Naive B cell (primary cell): ENCODE measurements at places on chromosomes 12 and 14.

GRCh38 chr12:129096968-129097367, 243.7 kb downstream of the GLT1D1 start:
- no peak for DNase-seq

- no peak for DNase-seq
Measured at GRCh38 chr14:93937519-93937918, 10.4 kb downstream of the FAM181A start.

DNA sequence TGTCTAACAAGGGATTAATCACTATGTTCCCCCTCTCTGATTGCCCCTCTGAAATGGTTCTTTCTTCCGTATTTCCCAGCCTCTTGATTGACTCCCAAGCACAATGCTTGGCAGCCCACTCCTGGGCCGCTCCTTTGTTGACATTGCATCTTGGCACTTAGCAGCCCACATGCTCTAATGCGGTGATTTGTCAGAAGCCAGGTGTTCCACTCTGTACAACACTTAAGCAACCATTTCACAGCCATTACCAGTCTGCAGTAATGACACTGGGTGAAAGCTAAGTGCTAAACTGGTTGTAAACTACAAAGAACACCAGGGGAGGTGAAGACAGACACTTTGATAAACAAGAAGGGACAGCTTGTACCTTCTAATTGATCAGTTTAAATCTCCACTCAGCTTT, 353.5 kb downstream of the TMEM132D start:
- DNase-seq: no peak

- DNase-seq: no peak
Measured at GRCh38 chr12:1473418-1473817, 121.0 kb downstream of the FBXL14 start.
